ENCODE measurements at places on chromosomes 13 and 19.

DNA sequence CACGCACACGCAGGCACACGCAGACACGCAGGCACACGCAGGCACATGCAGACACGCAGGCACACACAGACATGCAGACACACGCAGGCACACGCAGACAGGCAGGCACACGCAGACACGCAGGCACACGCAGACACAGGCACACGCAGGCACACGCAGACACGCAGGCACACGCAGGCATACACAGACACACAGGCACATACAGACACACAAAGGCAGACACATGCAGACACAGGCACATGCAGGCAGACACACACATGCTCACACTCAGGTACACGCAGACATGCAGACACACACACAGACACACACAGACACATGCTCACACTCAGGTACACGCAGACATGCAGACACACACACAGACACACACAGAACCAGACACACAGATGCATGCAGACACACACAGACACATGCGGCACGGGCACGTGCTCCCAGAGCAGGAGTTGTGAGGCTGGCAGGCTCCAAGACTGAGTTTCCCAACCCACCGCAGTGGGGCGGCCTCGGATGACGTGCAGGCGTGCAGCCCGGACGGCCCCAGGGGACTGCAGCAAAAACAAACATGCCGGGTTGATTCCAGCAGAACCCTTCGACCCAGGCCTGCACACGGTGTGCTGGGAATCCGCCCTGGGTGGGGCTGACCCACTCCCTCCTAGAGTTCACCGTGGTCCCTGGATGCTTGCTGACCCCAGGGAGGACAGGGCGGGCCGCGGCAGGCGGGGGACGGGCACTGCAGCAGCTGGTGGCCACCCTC lies 100.0 kb downstream of the GADD45B start:
- peak overlapping the region; percentile 49 for H3K27ac ChIP-seq
- peaks cover 16% of the 10 kb centered on the region for H3K4me1 ChIP-seq
- no peaks in the 10 kb centered on the region for H3K36me3 ChIP-seq
- H3K4me3 ChIP-seq: no peak overlapping the region

DNA sequence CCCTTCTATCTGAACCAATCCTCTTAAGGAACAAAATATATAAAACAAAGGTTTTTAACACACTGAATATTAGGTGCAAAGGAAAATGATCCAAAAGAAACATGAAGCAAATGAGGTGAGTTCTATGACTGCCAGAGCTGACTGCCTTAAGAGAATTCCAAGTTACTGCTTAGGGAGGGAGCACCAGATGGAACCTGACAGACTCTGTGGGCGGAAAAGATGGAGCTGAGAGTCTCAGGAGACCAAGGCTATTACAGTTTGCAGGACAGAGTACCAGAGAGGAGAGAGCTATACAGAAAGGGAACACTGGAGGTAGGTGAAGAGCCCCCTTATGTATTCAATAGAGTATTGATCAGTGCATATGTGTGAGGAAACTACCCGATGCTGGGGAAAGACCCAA lies 87.2 kb downstream of the B3GLCT start:
- H3K36me3 ChIP-seq: no peaks in the 10 kb centered on the region
- no peak for DNase-seq
- no peaks in the 10 kb centered on the region for H3K27me3 ChIP-seq
- H3K4me3 ChIP-seq: no peak overlapping the region

DNA sequence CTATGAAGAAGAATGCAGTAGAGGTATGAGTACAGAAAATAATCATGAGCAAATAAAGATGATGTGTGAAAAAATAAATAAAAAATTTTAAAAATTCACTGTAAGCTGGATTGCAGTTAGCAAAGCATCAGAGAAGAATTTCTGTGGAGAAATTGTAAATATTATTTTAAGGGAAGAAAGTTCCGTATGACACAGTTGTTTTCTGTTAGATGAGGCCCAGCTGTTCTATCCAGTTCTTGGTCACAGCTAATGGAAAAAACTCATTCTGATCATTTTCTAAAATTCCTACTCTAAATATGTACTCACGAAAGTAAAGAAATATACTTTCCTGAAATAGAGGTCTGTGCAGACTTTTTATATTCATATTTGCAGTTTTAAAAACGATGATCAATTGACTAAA lies 578.8 kb downstream of the DCT start:
- H3K36me3 ChIP-seq: no peaks in the 10 kb centered on the region
- no peaks in the 10 kb centered on the region for H3K27me3 ChIP-seq
- no peak overlapping the region for H3K27ac ChIP-seq
- H3K4me3 ChIP-seq: no peak overlapping the region
- no peaks in the 10 kb centered on the region for H3K4me1 ChIP-seq

DNA sequence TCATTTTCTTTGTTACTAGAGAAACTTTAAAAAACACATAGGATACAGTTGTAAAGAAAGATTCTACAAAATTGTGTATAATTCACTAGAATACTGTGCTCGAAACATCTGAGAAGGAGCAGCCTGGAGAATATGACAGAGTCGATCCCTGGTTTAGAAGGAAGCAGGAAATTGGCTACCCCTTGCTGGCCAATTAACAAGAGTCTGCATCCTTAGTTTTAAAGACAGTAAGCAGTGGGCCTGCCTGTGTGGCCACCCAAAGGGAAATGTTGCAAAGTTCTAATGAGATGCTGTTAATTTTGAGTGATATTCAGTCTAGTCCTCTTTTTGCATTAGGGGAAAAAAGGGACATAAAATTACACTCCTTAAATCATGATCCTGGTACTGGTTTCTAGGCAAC lies 988.6 kb downstream of the PCDH17 start:
- no peaks in the 10 kb centered on the region for H3K27me3 ChIP-seq
- no peak overlapping the region for H3K27ac ChIP-seq
- H3K36me3 ChIP-seq: no peaks in the 10 kb centered on the region
- no peaks in the 10 kb centered on the region for H3K4me1 ChIP-seq
- no peak for DNase-seq
- no peak overlapping the region for H3K4me3 ChIP-seq

DNA sequence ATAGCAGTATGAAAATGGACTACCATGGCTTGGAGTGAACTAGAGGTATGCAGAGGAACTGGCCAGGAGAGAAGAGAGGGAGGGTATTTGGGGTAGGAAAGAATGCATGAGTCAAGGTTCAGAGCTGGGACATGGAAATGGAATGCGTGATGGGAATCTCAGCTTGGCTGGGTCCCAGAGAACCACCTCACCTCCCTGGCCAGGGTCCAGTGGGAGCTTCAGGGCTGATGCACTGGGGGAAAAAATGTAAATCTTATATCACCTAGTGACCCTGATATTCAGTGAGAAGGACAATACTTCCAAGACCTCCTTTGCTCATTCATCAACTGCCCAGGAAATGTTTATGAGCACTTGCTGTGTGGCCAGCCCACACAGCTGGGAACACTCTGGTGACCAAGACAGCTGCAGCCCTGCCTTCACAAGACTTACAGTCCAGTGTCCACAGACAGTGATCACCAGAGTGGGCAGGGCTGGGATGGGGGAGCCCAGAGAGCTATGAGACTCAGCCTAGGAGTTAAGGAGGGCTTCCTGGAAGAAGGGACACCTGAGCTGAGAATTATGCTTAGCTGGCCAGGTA lies 12.8 kb downstream of the IGSF23 start:
- no peak overlapping the region for H3K4me3 ChIP-seq
- H3K4me1 ChIP-seq: no peaks in the 10 kb centered on the region
- DNase-seq: no peak
- H3K27me3 ChIP-seq: no peaks in the 10 kb centered on the region
